Spleen (tissue), 13 donors: ENCODE measurements at places on chromosomes 2 and 18. TPM values are rescaled to one million over a fixed set of nuclear protein-coding genes. Genes with fewer than 3 reads are reported as not detected.

- no peak for DNase-seq
Observed at GRCh38 chr2:8408560-8409460, 273.0 kb upstream of the ID2 start.

DNA sequence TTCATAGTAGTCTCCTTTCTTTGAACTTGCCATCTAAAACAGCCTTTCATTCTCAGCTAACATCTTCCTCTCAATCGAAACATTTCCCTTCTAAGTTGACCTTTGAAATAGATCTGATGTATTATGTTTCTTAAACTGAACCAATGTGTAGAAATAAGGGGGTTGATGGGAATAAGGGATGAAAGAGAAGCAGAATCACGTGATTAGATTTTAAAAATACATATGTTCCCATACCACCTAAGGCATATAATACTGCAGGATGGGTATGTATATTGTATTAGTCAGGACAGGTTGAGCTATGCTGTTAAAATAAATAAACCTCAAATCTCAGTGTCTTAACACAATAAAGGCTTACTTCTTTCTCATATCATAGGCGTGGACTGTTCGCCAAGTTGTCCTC lies 207.5 kb upstream of the SRD5A2 start:
- DNase-seq: no peak

Gene PAPOLG
- polyA plus RNA-seq: 5.0 TPM

Gene QPCT
- polyA plus RNA-seq: 9.4 TPM

- no peak for DNase-seq
Observed at GRCh38 chr2:240442891-240443715, 7.6 kb downstream of the GPC1 start.

DNA sequence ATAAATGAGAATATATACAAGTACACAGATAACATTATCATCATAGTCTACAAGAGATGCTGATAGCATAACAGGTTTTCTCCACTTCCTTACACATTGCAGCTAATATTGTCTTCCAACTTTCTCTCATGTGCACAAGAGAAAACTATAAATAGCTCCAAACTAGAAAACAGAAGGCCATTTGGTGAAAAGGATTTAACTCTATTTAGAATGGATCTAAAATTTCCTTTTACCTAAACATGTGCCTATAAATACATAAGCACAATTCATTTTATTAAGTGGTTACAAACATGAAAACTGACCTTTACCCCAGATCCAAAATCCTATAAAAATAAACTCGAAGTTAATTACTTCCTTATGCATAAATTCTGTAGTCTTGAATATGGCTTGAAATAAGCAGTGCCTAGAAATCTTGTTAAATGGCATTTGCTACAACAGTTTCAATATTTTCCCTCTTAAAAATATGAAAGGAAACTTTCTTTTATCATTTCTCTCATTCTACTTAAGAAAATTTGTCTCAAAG lies 41.6 kb downstream of the SLC25A12 start:
- no peak for DNase-seq

GRCh38 chr2:157307021-157307420 lies 18.6 kb downstream of the ERMN start:
- DNase-seq: no peak

DNA sequence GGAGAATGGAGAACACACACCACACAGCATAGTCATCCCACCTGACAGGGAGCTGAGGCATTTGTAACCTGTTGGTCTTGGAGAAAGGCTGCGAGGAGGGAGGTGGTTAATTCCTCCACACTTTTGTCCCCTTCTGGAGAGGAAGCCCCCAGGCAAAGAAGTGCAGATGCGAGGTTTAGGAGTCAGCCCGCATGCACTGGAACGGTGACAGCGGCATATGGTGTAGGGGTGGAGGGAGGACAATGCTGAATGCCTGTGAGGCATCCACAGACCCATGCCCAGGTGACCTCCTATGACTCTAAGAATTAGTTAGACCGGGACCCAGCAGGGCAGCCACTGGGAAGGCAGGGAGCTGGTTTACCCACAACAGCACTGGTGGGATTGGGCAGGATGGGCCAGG lies 12.2 kb downstream of the SPATA3 start:
- no peak for DNase-seq

DNA sequence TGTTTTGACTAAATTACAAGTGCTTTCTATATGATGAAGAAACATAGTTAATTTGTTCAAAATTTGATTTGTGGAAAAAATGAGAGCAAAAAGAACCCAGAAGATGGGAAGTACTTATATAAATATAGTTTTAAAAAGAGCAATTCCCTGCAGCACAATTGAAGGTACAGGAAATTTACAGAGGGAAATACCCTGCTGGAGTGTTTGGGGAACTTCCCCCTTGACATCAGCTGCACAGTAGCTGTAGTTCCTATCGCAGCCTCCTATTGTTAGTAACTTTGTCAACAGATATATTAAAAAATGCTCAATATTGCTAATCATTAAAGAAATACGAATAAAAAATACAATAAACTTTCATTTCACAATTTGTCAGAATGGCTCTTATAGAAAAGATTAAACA lies 1118.8 kb upstream of the ZEB2 start:
- no peak for DNase-seq

DNA sequence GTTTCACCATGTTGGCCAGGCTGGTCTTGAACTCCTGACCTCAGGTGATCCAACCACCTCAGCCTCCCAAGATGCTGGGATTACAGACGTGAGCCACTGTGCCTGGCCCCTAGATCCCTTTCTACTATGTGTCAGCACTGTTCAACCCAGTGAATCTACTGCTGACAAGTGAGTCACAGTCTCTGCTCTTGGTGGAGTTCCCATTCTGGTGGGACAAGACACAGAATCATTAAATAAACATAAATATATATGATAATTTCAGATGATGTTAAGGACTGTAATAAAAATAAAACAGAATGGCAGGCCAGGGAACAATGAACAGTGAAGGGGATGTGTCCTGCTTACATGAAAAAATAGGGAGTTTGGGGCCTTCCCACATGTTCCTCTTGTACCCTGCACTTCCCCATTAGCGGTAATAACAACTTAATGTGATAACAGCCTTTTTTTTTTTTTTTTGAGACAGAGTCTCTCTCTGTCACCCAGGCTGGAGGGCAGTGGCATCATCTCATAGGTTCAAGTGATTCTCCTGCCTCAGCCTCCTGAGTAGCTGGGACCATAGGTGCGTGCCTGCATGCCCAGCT lies 112.2 kb downstream of the CPO start:
- DNase-seq: no peak

Gene LIMS4
- polyA plus RNA-seq: 0.15 TPM

- no peak for DNase-seq
Observed at GRCh38 chr2:201886504-201886903, 80.2 kb downstream of the CDK15 start.

GRCh38 chr2:66962716-66963115 lies 434.4 kb upstream of the ETAA1 start:
- DNase-seq: no peak
